CD4-positive, alpha-beta T cell (primary cell): ENCODE measurements at places on chromosomes 5 and 9. TPM values are rescaled to one million over a fixed set of nuclear protein-coding genes. Genes with fewer than 3 reads are reported as not detected.

DNA sequence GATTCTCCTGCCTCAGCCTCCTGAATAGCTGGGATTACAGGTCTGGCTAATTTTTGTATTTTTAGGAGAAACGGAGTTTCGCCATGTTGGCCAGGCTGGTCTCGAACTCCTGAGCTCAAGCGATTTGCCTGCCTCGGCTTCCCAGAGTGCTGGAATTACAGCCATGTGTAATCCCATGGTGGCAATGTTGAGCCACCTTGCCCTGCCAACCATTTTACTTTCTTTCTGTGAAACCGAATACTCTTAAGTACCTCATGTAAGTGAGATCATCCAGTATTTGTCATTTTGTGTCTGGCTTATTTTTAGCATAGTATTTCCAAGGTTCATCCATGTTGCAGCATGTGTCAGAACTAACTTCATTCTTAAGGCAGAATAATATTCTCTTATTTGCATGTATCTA lies 8.2 kb downstream of the PRRC2B start:
- DNase-seq: no peak

The ADAMTS16 gene
- total RNA-seq: not detected

DNA sequence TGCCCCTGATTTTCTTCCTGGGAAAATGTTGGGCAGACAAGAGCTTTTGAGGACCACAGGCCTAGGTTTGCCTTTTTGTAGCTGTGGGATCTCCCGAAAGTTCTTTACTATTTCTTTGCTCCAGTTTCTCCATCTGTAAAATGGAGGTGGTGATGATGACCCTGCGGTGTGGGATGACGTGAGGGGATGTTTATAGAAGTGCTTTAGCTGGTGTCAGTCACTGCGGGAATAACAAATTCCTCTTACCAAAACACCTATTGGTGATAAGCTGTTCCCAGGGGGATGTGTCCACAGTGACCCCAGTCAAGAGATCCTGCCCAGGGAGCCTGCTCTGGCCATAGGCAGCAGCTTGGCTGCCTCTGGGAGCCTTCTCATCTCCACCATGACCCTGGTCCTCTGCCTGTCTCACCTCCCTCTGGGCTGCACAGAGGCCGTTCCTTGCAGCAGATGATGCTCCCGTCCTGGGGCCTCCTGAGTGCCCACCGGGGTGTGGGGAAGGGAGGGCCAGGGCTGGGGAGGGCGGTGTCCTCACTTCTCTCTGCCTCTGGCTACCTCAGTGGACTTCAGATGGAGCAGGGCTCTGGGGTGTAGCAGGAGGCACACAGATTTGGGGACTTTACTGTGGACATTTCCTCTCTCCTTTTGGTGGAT lies 77.2 kb downstream of the COL15A1 start:
- no peak for DNase-seq

DNA sequence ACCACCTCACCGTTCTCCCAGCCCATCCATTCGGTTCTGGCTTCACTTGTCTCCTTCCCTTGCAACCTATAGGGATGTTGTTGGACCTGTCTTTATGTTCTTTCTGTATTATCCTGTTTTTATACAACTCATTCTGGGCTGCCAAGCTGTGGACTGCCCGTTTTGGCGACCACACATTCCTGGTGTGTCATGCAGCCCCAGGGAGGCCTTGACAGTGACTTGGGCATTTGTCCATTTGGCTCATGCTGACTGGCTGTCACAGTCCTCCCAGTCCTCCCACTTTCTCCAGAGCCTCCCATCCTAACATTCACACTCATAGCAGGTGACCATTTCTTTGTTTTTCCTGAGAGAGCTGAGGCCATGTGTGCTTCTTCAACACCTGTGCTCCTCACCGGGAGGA lies 136.4 kb downstream of the SLF1 start:
- no peak for DNase-seq

The SLC36A2 gene
- not detected for total RNA-seq

GRCh38 chr5:67253911-67254310 lies 57.3 kb upstream of the CD180 start:
- DNase-seq: no peak

The PLEKHG4B gene
- total RNA-seq: 0.17 TPM

- no peak for DNase-seq
These were observed 4.8 kb upstream of the ZNF79 start for GRCh38 chr9:127419348-127419747.

The ANKRD20A1 gene
- total RNA-seq: 1.6 TPM

DNA sequence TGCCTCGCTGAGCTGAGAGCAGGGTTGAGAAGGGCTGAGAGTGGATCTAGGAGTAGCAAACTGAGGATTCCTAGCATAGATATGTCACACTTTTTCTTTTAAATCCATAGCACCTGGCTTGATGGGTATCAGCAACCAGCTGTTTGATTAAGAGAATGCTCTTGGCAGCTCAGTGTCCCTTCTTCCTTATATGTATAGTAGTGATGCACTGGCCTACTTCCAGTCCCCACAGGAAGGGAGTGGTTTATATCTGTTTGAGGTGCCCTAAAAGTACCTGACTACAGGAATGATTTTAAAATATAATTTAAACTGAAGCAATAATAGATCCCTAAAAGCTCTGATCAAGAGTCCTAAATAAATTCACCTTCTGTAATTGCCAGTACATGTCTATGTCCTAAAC lies 546.8 kb upstream of the ZNF608 start:
- no peak for DNase-seq

DNA sequence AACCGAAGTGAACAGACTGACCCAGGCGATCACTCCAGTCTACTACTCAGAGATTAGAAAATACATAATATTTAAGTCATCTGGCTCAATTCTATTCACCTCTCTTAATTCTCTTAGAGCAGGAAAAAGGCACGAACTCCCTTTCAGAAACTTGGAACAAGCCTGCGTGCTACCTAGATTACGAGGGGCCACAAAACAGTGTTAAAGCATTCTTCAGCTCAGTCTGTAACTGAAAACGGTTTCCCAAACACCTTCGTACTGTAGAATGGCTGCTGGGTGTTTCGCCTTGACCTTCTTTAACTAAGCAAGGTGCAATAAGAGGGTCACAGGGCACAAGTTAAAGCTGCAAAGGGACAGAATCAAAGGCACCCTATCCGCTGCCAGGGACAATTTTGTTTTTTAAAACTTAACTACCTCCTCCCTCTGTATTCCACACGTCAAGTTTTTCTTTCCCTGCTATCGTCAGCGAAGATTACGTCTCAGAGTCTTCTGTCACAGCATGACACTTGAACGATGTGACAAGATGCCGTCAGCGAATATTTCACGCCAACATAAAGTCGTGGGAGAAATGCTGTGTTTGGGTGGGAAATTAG lies 687 bp downstream of the LYSMD3 start:
- no peak for DNase-seq

- DNase-seq: no peak
These were observed 42.7 kb downstream of the TENT4A start for GRCh38 chr5:6755941-6756340.

The MEIKIN gene
- not detected for total RNA-seq

GRCh38 chr9:105531530-105531929 lies 26.4 kb upstream of the FKTN start:
- DNase-seq: no peak

The NUTM2G gene
- total RNA-seq: not detected

- no peak for DNase-seq
These were observed 61.0 kb downstream of the IPPK start for GRCh38 chr9:92608909-92609445.

GRCh38 chr5:9977070-9977469 lies 272.6 kb downstream of the ATPSCKMT start:
- no peak for DNase-seq

The MEGF10 gene
- total RNA-seq: not detected

The QSOX2 gene
- total RNA-seq: 14.4 TPM

The TNPO1 gene
- total RNA-seq: 69.6 TPM

The PCDHB3 gene
- total RNA-seq: not detected

DNA sequence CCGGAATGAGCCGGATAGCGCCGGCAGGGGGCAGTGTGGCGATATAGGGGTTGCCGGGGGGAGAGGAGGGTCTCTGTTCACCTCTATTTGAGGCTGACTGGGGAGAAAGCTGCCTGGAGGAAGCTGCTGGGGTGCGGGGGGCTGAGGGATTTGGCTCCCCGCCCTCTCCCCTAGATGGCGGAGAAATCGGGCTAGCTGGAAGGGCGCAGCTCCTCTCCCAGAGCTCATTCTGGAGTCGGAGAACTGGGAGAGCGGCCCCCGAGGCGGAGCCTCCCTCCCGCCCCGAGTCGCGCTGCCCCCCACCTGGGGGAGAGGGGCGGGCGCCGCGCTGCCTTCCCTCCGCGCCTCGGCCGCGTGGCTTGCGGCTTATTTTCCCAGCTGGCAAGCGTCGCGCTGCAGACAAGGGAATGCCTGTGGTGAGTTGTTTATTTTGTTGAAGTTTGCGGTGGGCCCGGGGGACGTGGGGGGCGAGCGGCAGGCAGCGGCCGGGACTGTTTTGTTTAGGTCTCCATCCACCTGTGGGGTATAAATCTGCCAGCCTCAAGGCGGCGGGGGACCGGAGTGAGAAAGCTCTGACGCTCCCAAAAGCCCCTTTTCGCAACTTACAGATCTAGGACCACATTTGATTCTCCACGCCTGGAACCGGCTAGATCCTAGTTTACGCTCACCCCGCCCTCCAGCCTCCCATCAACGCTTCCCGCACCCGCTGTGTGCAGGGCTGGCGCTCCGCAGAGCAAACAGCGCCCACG lies 4.1 kb upstream of the RGMB start:
- DNase-seq: peak; percentile 70

The APBB3 gene
- total RNA-seq: 56.6 TPM

- DNase-seq: no peak
These were observed 338.2 kb downstream of the NPR3 start for GRCh38 chr5:33049298-33049697.

DNA sequence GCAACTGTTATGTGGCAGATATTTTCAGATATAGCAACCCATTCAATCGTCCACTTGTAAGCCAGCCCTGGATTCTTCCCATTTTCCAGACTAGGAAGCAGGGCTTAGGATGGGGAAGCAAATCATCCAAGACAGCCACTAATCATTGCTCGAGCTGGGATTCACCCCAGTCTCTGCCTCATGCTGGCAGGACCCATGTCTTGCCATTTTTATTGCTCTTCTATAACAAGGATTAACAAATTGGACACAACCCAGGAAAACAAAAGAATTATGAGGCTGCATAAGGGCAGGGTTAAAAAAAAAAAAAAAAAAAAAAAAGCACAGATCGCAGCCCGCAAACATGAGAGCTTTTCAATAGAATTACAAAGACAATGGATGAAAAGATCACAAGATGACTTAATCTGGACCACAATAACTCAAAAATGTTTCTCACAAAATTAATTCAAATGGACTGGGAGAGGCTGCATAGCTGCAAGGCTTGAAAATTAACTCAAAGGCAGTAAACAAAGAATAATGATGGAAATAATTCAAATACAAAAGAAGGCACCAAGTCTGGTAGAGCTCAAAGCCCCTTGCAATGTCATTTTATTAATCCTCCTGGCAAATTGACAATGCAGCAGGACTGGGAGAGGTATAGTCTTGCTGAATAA lies 40.7 kb downstream of the ASTN2 start:
- no peak for DNase-seq

The IFNA7 gene
- total RNA-seq: not detected
